ENCODE measurements at places on chromosomes 3 and 15.

- DNase-seq = no peak
These were observed 1050.8 kb downstream of the ROBO1 start for GRCh38 chr3:78717041-78717440.

- DNase-seq = peak; percentile 24
These were observed 7.5 kb downstream of the C3orf22 start for GRCh38 chr3:126551121-126551838.

DNA sequence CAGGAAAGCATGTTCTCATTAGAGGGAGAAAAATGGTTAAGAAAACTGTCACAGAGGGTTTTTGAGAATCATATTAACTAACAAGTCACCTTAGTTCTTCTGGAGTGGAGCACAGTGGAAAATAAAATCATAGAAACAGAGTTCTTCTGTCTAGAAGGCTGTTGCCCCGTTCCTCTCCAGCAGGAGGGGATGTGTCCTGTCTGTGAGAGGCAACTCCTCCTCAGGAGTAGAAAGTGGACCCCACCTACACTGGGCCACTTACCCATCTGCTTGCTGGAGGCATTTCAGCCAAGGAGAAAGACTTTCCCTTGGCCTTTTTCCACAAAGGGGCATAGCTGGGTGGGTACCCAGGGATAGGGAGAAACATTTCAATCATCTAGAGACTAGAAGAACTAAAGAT is 106.6 kb downstream of the SSR3 start:
- no peak for DNase-seq

- no peak for DNase-seq
These were observed 1134.8 kb downstream of the ROBO1 start for GRCh38 chr3:78632925-78633553.

- no peak for DNase-seq
These were observed 74.1 kb downstream of the MESD start for GRCh38 chr15:80915472-80915871.

- DNase-seq = no peak
These were observed 999 bp downstream of the ZNF280D start for GRCh38 chr15:56732135-56732885.

DNA sequence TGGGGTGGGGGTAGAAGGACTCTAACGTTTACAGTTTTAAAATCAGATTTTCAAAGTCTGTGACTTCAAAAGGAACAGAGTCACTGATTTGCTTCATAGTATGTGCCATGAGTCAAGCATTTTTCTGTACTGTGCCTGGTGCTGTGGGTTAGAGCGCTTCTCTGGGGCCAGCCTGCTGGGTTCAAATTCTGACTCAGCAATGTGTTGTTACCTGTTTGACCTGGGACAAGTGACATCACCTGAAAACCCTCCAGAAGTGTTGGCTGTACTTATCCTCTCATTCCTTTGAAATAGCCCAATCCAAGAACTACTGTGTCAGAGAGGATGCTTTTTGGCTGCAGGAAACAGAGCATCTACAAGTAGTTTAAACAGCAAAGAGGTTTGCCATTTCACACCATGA is 101.7 kb downstream of the LSM3 start:
- DNase-seq = no peak

- no peak for DNase-seq
These were observed 15.7 kb downstream of the PRR23E start for GRCh38 chr3:127208483-127209100.

DNA sequence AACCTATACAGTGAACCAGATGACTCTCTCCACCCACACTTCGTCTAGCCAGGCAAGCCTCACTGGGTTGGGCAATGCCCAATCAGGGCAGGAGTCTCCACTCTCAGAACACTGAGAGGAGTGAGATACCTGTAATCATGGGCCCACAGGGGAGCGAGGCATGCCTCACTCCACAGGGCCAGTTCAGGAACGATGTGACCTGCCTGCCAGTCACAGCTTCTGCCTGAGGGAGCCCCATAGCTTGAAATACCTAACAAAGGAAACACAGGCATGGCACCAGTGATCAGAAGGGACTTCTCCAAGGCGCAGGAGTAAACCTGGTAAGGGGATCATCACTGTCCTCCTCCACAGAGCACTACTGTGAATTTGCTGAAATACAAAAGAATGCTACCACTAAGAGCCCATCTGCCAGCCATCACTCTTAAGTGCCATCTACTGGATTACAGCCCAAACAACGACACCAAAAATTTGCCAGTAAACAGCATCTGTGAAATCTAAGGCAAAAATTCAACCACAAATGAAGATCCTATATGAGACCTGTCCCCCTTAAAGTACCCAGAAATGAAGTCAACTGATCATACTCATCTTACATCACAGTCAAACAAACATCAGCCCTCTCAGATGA is 689.9 kb upstream of the SEMA6D start:
- no peak for DNase-seq

- DNase-seq = no peak
These were observed 79.8 kb downstream of the AGBL1 start for GRCh38 chr15:86159468-86159867.

DNA sequence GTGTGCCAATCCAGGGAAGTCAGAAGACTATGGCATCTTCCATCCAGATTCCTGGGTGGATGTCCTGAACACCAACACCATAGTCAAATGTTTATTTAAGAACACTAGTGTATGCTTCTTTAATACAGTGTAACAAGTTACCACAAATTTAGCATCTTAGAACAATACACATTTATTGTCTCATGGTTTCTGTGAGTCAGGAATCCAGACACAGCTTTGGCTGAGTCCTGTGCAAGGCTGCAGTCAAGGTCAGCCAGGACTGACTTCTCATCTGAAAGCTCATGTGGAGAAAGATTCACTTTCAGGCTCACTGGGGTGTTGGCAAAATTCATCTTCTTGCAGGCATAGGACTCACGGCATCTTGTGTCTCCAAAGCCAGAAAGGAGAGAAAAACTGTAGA is 143.4 kb downstream of the ANXA2 start:
- no peak for DNase-seq

- DNase-seq = no peak
These were observed 124.1 kb upstream of the MME start for GRCh38 chr3:154955907-154956533.

- DNase-seq = no peak
These were observed 296.8 kb downstream of the RORA start for GRCh38 chr15:60932051-60932915.

DNA sequence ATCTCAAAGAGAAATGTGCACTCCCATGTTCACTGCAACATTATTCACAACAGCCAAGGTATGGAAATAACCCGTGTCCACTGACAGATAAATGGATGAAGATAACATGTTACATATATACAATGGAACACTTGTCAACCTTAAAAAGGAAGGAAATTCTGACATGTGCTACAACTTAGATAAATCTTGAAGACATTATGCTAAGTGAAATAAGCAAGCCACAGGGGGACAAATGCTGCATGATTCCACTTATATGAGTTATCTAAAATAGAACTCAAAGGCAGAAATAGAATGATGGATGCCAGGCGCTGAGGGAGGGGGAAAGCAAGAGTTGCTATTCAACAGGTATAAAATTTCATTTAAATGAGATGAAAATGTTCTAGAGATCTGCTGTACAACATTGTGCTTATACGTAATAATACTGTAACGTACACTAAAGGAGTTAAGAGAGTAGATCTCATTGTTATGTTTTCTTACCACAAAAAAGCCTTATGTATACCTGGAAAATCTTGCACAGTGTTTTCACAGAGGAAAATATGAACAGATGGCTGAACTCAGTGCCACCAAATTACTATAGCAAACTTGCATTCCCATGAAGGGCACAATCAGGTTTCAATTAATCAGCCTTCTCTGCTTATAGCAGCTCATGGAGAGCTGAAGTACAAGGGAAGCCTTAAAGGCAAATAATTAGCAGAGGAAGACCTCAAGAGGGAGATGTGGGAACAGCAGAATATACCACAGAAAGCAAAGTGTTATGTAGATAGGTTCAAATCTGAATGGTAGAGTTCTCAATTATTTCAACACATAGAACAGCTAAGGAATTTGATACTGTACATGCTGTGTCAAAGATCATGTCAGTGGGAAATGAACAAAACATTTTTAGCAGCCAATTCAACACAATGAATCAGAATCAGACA is 8.1 kb upstream of the VPS39 start:
- DNase-seq = no peak

DNA sequence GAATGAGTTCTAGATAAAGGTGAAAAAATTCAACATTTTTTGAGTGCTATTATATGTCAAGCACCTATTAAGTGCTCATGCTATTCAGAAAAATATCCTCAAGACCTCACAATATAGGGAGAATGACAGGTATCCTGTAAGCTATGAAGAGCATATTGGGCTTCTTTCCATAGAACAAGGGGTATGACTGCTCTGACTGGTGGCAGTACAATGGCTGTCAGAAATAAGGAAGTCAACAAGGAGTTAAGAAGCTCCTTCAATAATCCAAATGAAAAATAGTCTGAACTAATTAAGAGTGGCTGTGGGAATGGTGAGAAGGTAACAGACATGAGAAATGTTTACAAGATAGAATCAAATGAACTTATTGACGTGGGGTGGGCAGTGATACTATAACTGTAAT is 24.7 kb downstream of the NPTN start:
- DNase-seq = no peak

- DNase-seq = no peak
These were observed 1334.4 kb upstream of the ALCAM start for GRCh38 chr3:104032283-104032682.

- no peak for DNase-seq
These were observed 62.9 kb upstream of the ZBTB38 start for GRCh38 chr3:141305436-141305835.

DNA sequence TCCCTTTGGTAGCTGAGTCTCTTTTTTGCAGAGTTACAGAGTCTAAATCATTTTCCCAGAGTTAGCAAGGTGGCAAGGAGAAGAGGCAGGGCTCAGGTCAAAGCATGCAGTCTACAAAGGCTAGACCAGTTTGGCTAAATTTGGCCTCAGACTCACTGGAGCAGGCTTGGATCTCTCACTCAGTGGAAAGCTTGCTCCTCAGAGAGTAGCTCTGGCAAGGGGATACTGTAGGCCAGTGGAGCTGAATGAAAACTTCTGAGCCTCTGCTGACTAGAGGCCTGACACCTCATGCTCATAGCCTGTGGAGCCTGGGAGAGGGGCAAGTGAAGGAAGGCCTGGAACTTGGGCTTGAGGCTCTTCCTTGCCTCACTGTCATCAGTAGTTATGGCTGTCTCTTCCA is 101.0 kb downstream of the MOBP start:
- DNase-seq = no peak

- DNase-seq = no peak
These were observed 307.9 kb upstream of the RBMS3 start for GRCh38 chr3:28972921-28973320.

DNA sequence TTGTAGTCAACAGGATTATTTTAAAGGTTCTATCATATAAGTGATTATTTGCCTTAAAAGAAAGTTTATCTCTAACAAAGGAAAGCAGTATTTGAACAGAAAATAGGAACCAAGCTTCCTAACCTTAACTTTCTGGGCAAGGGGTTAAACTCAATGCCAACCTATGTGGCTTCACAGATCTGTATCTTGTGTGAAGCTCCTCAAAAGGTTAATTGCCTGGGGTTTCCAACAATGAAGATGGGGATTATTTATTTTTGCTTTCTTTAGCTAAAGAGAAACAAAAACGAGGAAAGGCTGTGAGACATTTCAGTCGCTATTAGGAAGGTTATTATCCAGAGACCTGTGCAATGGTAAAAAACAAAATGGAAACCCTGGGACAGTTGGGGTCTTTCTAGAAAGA is 1.1 kb upstream of the WDR82 start:
- no peak for DNase-seq

GRCh38 chr15:38560456-38560926 is 4.1 kb downstream of the RASGRP1 start:
- DNase-seq = no peak

DNA sequence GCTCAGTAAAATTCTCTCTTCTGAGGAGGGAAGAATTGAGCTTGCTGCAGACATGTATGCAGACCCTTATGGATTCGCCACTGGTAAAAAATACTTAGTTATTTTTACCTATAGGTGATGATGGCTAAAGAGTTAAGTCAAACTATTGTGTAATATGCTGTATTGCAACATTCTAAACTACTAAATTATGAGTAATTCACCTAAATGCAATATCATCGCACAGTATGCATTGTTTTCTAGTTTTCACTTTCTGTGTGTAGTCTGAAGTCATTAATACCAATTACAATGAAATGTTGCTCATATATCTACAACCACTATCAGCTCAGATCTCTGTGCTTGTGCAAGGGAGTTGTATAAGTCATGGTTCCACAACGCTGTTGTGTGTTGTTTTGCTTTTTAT is 48.7 kb upstream of the ROBO2 start:
- DNase-seq = no peak

GRCh38 chr3:134080761-134081160 is 51.0 kb upstream of the SLCO2A1 start:
- no peak for DNase-seq

- no peak for DNase-seq
These were observed 625.9 kb upstream of the ADAMTS9 start for GRCh38 chr3:65313666-65314065.

GRCh38 chr15:63481105-63481810 is 23.1 kb upstream of the USP3 start:
- no peak for DNase-seq

DNA sequence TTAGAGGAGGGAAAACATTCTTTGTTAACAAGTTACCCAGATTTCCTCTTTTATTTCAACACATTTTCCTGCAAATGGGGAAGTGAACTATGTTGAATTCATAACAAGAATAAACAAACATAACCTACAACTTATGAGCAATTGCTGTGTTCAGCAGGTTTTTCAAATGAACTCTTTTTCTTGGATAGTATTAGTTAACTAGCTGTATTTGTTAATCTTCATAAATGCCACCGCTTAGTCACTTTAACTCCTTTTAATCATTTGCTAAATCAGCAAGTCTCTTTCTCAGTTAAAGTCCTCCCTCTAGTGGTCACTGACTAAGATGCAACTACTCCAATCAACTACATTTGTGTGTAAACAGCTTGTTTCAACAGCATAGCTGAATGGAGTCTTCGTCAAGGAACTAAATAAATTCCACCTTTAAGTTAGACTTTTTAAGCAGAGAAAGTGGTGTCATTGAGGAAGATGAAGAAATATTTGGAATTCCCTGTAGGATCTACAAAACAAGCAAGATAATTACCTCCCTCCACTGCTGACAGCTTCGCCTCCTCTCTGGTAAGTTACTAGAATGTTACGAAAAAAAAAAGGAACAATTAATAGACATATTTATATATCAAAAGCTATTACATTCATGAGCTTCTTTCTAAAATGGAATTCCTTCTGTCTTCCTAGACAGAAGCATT is 1122.0 kb downstream of the ROBO1 start:
- DNase-seq = no peak

DNA sequence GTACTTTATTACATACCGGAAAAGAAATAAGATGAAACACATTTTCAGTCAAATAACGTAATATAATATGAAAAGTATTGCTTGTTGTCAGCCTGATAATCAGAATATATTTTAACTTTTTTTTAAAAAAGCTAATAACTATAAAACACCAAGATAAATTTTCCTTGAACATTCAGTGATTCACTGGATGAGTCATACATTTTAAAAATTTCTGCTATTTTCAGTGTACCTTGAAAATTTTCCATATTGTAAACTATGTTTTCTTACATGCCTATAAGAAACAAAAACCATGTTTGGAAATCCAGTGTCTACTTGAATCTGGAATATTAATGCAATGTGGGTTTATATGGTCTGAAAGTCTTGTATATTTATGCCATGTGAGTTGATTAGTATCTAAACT is 36.3 kb upstream of the MEIS2 start:
- no peak for DNase-seq

All from lower lobe of right lung (tissue), 2 donors.